Adrenal gland (tissue), 19 donors: ENCODE measurements at places on chromosomes 2 and 18. TPM values are rescaled to one million over a fixed set of nuclear protein-coding genes. Genes with fewer than 3 reads are reported as not detected.

The OSBPL6 gene
- polyA plus RNA-seq: 1.2 TPM

The GPAT2 gene
- 3.3 TPM for polyA plus RNA-seq

The IL36A gene
- polyA plus RNA-seq: not detected

The TEX44 gene
- polyA plus RNA-seq: not detected

The LIMS4 gene
- polyA plus RNA-seq: 24.7 TPM
